ENCODE measurements at places on chromosomes 6 and 20. TPM values are rescaled to one million over a fixed set of nuclear protein-coding genes. Genes with fewer than 3 reads are reported as not detected.

- no peak for DNase-seq
- H3K27me3 ChIP-seq, result no peaks in the 10 kb centered on the region
- H3K4me3 ChIP-seq, result no peak overlapping the region
- no peak overlapping the region for H3K27ac ChIP-seq
- no peaks in the 10 kb centered on the region for H3K36me3 ChIP-seq
- no peaks in the 10 kb centered on the region for H3K4me1 ChIP-seq
Measured at GRCh38 chr6:128558021-128558420, 37.6 kb upstream of the PTPRK start.

DNA sequence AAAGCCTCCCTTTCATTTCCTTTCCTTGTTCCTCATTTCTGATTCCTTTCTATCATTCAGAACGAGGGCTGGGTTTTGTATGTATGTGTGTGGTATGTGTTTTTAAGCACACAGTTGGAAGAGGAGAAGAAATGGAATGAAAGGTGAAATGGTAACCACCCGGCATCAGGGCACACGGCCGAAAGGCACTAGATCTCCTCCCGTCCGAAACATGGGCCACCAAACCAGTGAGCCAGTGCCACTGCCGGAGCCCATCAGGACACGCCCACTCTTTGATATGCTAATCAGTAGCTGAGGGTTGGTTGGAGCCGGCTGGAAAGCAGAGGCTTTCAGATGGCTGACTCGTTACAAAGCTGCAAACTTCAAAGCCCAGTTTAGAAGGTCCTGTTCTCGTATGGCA lies 228.6 kb upstream of the JARID2 start:
- H3K27me3 ChIP-seq, result no peaks in the 10 kb centered on the region
- H3K36me3 ChIP-seq, result no peaks in the 10 kb centered on the region
- H3K4me1 ChIP-seq, result no peaks in the 10 kb centered on the region
- H3K4me3 ChIP-seq, result no peak overlapping the region

DNA sequence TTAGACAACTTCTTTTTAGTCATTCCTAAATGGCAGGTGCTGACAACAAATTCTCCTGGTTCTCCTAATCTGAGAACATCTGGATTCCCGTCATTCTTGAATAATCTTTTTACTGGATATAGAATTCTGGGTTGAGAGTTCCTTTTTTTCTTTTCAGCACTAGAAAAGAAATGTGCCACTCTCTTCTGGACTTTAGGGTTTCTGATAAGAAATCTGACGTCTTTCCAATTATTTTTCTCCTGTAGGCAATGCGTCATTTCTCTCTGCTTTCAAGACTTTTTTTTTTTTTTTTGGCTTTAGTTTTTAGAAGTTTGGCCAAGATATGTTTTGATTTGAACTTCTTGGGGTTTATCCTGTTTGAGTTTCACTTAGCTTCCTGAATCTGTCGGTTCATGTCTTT lies 66.1 kb upstream of the RNF24 start:
- no peak for DNase-seq
- no peak overlapping the region for H3K27ac ChIP-seq
- no peaks in the 10 kb centered on the region for H3K36me3 ChIP-seq
- no peaks in the 10 kb centered on the region for H3K27me3 ChIP-seq

DNA sequence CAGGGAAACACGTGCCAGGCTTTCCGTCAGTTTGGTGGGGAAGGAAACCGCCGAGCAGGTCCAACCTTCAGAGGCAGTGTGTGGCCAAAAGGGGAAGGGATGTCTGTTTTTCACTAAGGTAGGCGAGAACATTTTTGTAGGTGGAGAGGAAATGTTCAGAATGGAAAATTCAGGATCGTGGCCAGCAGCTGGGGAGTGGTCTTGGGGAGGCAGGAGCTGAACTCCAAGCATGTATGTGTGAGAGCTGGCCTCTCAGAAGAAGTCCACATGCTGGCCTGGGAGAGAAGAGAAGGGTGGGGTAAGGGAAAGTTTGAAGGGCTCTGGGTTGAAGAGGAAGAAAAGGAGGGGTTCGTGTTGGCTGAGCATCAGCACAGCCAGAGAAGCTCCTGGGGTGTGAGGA lies 74.9 kb downstream of the SYNDIG1 start:
- no peaks in the 10 kb centered on the region for H3K4me1 ChIP-seq
- H3K27me3 ChIP-seq, result no peaks in the 10 kb centered on the region
- no peak overlapping the region for H3K4me3 ChIP-seq
- DNase-seq, result no peak

- no peak overlapping the region for H3K4me3 ChIP-seq
- no peaks in the 10 kb centered on the region for H3K27me3 ChIP-seq
- no peaks in the 10 kb centered on the region for H3K36me3 ChIP-seq
- no peaks in the 10 kb centered on the region for H3K4me1 ChIP-seq
Measured at GRCh38 chr20:58720890-58721289, 28.3 kb downstream of the NPEPL1 start.

Gene RAB32
- 68.0 TPM for total RNA-seq

All from colonic mucosa (tissue), 4 donors.